ENCODE measurements at places on chromosomes 4 and X. TPM values are rescaled to one million over a fixed set of nuclear protein-coding genes. Genes with fewer than 3 reads are reported as not detected.

The EPHA5 gene
- 9.8 TPM for total RNA-seq

The STS gene
- total RNA-seq, result 6.2 TPM

The ITIH6 gene
- total RNA-seq, result not detected

The METAP1 gene
- total RNA-seq, result 56.2 TPM

The FREM3 gene
- not detected for total RNA-seq

The P2RY10 gene
- 0.43 TPM for total RNA-seq

GRCh38 chrX:107831071-107831730 is 5.5 kb downstream of the MID2 start:
- no peak for DNase-seq

- DNase-seq, result no peak
These were observed 52.8 kb upstream of the ANKRD17 start for GRCh38 chr4:73311428-73311827.

DNA sequence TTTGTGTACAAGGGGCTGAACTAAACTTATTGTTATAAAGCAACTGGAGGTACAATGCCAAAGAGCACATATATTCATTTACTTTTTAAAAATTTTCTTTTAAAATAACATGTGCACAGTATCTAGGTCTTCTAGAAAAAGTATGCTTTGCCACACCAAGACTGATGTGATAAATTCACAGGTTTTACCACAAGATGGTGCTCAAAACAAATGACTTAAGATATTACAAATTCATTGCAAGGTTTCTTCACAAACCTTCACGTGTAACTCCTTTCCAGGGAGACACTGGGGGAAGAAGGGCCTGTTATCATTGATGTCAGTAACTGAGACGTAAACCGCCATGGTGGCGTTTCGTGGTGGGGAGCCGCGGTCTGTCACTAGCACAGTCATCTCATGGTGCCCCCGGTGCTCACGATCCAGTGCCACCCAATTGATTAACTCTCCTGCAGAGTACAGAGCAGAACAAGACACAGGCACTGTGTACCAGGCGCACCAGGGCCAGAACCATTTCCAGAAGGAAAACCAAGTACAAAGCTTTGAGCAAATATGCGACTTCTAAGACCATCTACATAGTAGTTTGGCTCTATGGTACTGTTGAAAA is 162.2 kb downstream of the DCHS2 start:
- DNase-seq, result no peak

DNA sequence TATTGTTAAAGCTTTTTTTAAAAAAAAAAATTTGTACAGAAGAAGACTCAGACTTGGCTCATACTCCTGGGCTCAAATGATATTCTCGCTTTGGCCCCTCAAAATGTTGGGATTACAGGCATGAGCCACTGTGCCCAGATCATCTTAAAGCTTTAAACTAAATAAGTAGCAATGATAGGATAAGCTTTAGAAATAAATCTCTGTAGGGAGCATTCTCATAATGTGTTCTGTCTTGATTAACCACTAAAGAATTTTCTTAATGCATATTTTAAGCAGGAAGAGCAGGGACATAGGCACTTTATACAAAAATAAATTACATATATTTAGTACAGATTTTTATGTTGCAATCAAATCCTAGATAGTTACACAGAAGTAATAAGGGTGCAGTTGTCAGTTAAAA is 667.2 kb downstream of the GRID2 start:
- DNase-seq, result no peak

- no peak for DNase-seq
These were observed 60.9 kb downstream of the SLC7A11 start for GRCh38 chr4:138181287-138181686.

DNA sequence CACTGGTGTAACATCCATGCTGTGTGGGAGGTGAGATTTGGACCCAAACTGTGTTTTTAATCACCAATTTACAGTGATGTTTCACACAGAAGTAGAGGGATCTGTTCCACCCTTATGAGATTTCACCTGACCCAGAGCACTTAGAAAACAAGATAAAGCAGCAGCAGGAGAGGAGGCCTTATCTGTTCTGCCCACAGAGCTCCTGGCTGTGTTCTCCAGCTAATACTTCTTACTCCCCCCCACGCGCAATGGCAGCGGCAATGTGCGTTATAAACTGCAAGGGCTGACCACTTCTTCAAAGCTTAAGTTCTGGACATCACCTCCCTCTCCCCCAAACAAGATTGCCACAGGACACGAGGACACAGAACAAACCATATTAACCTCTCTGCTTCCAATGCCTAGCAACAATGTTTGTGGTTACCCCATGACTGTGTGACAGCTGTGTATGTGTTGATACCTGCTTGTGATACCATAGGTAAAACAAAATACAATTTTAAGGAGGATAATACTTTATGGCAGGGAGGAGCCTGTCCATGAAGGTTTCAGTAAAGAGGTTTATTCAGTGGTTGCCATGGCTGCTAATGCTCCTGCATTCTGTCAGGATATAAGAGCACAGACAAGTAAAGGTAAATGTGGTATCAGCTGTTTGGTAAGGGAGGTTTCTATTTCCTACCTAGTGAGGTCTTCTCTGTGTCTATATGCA is 210.0 kb downstream of the SOWAHB start:
- no peak for DNase-seq

DNA sequence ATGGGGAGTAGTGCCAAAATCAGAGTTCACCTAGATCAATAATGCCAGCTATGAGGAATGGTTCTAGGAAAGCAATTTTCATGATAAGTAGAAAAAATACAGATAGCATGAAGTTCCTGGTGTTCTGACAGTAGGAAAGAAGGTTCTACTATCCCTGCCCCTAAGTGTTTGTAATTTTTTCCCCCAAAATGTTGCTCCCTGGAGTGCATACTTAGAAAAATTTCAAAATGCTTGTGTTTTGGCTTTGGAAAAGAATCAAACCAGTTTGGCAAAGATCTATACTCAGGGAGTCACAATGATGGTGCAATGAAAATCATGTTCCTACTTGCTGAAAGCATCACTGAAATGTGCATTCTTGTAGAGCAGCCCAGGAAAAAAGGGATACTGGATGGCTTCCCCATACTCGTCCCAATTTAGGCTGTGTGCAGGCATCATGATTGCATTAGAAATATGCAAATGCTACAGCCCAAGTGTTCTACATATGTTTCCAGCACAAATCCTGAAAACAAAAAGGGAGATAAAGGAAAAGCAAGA is 74.7 kb downstream of the LPAR4 start:
- DNase-seq, result no peak

GRCh38 chrX:34288782-34289181 is 156.7 kb upstream of the FAM47A start:
- DNase-seq, result no peak

- no peak for DNase-seq
These were observed 24.3 kb upstream of the PAK3 start for GRCh38 chrX:111071542-111072277.

GRCh38 chrX:66002824-66003680 is 36.8 kb downstream of the VSIG4 start:
- no peak for DNase-seq

DNA sequence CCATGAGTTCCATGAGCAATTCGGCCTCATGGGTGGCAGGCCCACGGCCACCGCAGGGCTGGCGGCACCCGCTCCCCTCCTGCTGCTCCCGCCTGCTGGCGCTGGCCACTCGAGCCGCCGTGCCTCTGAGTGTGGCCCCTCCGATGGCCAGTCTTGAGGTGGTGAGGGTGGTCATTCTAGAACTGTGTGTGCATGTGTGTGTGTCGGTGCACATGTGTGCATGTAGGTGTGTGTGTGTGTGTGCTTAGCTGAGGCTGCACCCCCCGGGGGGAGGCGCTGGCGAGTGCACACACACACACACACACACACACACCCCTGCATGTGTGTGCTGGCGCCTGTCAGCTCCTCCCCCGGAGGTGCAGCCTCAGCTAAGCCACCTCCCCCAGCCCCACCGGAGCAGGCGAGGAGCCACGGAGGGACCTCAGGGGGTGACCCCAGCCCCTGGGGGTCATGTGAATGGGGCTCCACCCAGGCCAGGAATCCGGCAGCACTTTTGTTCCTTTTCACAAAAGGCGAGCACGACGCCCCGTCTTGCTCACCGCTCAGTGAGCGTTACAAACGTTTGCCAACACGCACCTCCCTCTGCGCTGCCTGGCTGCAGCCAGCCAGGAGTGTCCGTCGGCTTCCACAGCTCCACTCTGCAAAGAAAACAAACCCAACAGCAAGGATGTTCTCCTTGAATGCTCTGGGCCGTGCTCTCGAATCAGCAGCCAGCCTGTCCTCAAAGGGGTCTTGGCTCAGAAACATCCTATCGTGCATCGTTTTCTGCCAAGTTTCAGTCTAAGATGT is 29.9 kb downstream of the FGFRL1 start:
- DNase-seq, result no peak

- DNase-seq, result no peak
These were observed 17.5 kb downstream of the TXK start for GRCh38 chr4:48116582-48116981.

GRCh38 chrX:1418901-1419544 is 27.1 kb upstream of the SLC25A6 start:
- no peak for DNase-seq

- no peak for DNase-seq
These were observed 187.5 kb upstream of the TBC1D9 start for GRCh38 chr4:140943486-140944198.

- DNase-seq, result no peak
These were observed 237.1 kb upstream of the NUDT6 start for GRCh38 chr4:123159479-123159878.

- DNase-seq, result no peak
These were observed 27.4 kb downstream of the HOPX start for GRCh38 chr4:56653461-56654237.

GRCh38 chrX:39149761-39150160 is 348.5 kb downstream of the MID1IP1 start:
- peak; percentile 80 for DNase-seq
